ENCODE measurements at places on chromosomes 12 and 14. TPM values are rescaled to one million over a fixed set of nuclear protein-coding genes. Genes with fewer than 3 reads are reported as not detected.

Gene ENDOU
- 0.09 TPM for total RNA-seq

Gene C1S
- total RNA-seq, result 2.6 TPM

Gene OVCH1
- not detected for total RNA-seq

GRCh38 chr14:44620121-44621019, 113.3 kb upstream of the FSCB start:
- no peaks in the 10 kb centered on the region for H3K4me1 ChIP-seq
- no peaks in the 10 kb centered on the region for H3K27me3 ChIP-seq
- H3K4me3 ChIP-seq, result no peak overlapping the region
- H3K27ac ChIP-seq, result no peak overlapping the region
- no peak for DNase-seq

DNA sequence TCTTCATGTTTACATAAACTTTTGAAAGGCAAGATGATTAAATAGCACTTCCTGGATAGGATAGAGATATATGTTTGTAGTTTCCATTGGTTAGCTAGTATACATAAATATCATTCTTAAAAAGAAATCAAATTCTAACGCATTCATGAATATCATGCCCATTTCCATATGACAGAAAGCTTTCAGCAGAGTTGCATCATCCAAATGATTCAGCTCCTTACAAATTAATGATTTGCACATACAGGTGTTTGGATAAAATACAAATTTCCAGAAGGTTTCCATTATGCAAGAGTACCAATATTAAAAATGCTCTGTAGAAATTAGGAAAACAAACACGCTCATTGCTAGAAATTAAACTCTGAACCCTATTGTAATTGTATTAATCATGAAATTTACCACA, 264.4 kb downstream of the FOXG1 start:
- no peak for DNase-seq
- H3K4me3 ChIP-seq, result no peak overlapping the region
- no peaks in the 10 kb centered on the region for H3K36me3 ChIP-seq
- no peak overlapping the region for H3K27ac ChIP-seq

DNA sequence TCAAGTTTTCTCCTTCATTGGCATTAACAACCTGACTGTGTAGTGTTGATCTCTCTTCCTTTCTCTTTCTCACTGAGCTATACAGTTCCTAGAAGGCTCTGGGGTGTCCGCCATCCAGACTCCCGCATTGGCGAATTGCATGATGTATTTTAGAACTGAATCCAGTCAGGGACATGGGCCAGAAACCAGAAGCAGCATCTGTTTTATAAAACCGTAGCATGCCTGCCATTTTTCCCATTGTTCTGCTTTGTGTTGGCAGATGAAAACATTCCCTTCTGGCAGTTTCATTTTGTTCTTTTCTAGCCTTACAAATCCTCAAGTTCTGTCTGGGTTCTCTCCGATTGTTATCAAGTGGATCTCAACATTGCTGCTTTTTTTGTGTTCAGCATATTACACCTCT, 268.3 kb upstream of the SEL1L start:
- H3K4me3 ChIP-seq, result no peak overlapping the region
- no peaks in the 10 kb centered on the region for H3K36me3 ChIP-seq
- no peak overlapping the region for H3K27ac ChIP-seq
- H3K27me3 ChIP-seq, result no peaks in the 10 kb centered on the region

DNA sequence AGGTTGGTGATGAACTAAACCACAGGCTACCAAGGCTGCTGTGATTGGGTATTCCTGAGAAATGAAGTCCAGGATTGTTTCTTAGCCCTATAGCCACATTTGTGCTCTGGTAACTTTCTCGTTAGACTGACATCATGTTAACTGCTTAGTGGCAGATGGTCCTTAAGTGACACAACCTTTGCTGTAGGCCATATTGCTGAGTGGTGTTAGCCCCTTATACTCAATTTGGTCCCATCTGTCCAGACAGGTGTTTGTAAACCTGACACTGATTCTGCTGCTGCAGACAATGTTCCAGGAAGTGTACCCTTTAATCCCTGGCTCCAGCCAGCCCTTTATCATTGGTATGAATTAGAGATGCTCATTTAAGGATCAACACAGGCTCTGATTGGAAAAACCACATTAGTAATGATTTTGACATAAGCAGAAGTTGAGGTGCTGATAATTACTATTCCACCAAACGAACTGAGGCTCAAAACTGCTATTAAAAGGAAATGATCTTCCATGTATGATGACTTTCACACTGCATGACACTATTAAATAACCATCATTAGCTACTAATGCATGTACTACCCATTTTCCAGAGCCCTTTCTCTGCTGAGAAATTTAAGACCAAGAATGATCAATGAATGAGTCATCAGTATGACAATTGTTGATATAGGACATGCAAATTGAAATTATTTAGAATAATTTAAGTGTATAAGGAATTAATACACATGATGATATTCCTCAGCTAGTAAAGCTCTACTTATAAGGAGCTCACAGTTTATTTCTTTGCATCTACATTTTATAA, 3.6 kb upstream of the SSTR1 start:
- H3K27me3 ChIP-seq, result peaks cover 30% of the 10 kb centered on the region
- H3K4me1 ChIP-seq, result no peaks in the 10 kb centered on the region
- H3K4me3 ChIP-seq, result no peak overlapping the region
- no peaks in the 10 kb centered on the region for H3K36me3 ChIP-seq

DNA sequence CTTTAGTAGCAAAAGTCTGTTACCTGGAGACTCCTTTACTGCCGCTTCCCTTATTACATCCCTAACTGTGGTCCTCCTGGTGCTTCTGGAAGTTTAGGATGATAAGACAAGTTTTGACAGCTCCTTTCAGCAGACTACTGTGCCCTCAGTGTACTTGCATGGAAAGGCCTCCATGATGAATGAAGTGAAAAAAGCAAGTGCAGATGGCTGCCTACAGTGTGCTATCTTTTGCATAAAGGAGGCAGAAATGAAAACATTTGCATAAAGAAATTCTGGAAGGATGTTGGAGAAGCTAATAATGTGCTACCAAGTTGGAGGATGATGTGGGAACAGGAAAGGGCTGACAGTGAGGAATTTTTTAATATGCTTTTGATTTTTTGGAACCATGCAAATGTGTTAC, 4.5 kb downstream of the TCTN2 start:
- no peak for DNase-seq
- H3K27ac ChIP-seq, result peak overlapping the region; percentile 5
- no peak overlapping the region for H3K4me3 ChIP-seq
- H3K36me3 ChIP-seq, result peaks cover 4% of the 10 kb centered on the region
- H3K4me1 ChIP-seq, result peaks cover 12% of the 10 kb centered on the region

DNA sequence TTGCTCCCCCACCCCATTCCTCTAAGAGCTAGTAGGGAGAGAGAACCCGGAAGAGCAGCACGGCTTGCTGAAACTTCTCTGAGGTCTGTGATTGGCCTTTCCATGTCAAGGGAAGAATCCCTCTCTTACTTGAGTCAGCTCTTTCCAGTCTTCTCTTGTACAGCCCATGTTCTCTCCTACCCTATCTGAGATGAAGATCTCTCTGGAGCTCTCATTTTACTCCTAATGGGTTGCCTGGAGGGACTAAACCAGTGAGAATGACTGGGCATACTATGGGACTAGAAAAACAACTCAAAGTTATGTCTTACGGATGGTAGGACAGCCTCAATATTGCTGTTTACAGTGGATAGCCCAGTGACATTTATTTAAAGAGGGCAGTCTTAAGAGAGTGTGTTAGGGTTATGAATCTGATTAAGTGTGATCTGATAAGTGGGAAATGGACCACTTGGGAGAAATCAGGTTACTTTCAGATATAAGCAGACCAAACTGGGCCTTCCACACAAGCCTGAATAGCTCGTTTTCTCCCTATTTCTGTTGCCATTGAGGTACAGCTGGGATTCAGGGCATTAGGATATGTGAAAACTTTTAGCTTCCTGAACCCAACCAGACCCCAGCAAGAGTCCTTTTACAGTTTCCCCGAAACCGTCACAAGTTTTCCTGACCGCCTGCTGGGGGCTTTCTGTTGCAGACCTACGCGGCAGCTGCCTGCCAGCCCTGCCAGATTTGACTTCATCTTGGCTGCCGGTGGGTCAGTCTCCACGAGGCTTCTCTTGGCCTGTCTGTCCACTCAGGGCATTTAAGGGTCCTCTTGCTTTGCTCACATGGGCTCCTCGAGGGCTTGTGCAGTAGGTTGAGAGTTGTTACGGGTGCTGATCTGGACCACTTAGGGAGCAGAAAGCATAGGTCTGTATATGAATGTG, 16.9 kb downstream of the ETV6 start:
- no peak overlapping the region for H3K4me3 ChIP-seq
- H3K4me1 ChIP-seq, result peaks cover 56% of the 10 kb centered on the region
- DNase-seq, result no peak
- peaks cover 49% of the 10 kb centered on the region for H3K36me3 ChIP-seq
- H3K27ac ChIP-seq, result peak overlapping the region; percentile 59

DNA sequence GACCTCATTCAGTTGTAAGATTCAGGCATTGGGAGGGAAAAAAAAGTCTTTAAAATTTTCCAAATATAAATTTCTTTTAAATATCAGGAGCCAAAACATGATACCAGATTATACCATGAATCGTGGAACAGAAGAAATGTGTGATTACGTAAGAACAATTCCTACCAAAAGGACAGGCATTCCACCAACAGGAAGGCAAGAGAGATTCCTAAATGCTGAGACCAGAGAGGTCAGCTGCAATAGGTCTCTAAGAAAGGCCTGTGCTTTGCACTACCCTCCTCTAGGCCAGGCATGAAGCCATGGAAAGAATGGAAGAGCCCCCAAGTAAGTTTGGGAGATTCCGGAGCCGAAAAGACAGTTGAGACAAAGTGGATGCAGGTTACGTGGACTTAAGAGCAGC, 83.7 kb downstream of the PTGER2 start:
- no peak overlapping the region for H3K4me3 ChIP-seq
- no peak overlapping the region for H3K27ac ChIP-seq
- no peak for DNase-seq
- peaks cover 20% of the 10 kb centered on the region for H3K36me3 ChIP-seq
- H3K4me1 ChIP-seq, result peaks cover 63% of the 10 kb centered on the region

GRCh38 chr12:132268674-132269073, 60.7 kb downstream of the GALNT9 start:
- no peaks in the 10 kb centered on the region for H3K36me3 ChIP-seq
- no peak overlapping the region for H3K4me3 ChIP-seq
- no peaks in the 10 kb centered on the region for H3K4me1 ChIP-seq
- DNase-seq, result no peak
- H3K27me3 ChIP-seq, result no peaks in the 10 kb centered on the region

- H3K36me3 ChIP-seq, result no peaks in the 10 kb centered on the region
Measured at GRCh38 chr12:95316798-95317197, 99.2 kb downstream of the VEZT start.
